ENCODE measurements at places on chromosomes 12 and 14.
A peak's percentile ranks its signal among the peaks of the same experiment; 100 is the strongest.

- DNase-seq = no peak
Observed at GRCh38 chr12:129552996-129553750, 350.7 kb downstream of the TMEM132D start.

DNA sequence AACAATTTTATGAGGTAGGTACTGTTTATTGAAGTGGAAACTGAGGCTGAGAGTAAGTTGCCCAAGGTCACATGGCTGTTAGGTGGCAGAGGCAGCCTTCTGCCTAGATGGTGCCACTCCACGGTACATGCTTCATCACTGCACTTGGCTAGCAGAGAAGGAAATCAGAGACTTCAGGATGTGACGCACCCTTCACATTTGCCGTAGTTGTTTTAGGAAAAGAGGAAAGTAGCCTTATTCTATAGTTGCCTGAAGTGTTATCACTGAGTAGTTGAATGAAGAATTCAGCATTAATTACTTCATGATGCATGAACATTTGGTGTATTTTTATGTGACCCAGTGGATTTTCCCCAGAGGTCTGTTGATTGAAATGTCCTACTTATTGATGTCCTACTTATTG, 55.7 kb downstream of the ERC1 start:
- no peak for DNase-seq

DNA sequence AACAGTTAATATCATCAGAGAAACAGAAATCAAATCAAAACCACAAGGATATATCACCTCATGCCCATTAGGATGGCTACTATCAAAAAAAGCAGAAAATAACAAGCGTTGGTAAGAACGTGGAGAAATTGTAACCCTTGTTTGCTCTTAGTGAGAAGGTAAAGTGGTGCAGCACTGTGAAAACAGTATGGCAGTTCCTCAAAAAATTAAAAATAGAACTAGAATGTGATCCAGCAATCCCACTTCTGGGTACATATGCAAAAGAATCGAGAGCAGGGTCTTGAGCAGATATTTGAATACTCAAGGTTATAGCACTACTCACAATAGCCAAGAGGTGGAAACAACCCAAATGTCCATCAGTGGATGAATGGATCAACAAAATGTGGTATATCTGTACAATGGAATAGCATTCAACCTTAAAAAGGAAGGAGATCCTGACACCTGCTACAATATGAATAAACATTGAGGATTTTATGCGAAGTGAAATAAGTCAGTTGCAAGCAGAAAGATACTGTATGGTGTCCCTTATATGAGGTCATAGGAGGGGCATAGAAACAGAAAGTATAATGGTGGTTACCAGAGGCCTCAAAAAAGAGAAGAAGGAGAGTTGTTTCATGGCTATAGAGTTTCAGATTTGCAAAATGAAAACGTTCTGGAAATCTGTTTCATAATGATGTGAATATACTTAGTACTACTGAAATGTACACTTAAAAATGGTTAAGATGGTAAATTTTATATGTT, 131.0 kb upstream of the EEA1 start:
- no peak for DNase-seq

DNA sequence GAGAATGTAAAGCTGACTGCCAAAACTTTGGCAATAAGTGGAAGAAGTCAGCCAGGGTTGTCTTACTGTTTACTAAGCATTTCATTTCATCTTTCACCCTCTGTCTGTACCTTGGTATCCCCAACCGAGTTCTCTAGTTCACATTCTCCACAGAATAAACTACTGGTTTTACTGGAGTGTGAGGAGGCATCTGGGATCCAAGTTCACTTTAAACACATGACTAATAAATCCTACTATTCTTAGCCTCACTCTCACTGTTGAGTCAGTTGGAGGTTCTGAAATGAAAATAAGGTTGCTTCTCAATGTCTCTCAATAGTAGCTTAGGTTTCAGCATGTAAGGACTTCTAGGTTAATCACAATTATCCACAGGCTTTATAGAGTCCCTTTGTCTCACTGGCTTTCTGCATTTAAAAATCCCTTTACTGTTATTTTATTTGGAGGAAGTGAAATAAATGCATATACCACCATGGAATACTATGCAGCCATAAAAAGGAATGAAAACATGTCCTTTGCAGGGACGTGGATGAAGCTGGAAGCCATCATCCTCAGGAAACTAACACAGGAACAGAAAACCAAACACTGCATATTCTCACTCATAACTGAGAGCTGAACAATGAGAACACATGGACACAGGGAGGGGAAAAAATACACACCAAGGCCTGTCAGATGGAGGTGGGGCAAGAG, 95.8 kb downstream of the EPS8 start:
- no peak for DNase-seq

DNA sequence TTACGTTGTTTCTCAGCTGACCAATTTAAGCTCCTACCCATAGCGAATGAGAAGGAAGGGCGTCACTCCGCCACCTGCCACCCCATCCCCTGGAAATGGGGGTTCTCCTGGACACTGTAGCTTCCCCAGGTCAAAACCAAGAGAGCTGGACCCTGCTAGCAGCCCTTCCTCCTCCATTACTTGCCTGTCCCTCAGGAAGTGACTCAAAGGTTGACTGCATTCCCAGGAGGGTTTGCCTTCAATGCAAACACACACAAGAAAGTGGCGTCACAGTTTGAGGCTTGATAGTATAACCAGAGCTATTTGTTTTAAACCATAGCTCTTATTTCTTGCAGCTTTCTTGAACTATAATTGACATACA, 79.1 kb downstream of the KCNK13 start:
- DNase-seq = no peak

DNA sequence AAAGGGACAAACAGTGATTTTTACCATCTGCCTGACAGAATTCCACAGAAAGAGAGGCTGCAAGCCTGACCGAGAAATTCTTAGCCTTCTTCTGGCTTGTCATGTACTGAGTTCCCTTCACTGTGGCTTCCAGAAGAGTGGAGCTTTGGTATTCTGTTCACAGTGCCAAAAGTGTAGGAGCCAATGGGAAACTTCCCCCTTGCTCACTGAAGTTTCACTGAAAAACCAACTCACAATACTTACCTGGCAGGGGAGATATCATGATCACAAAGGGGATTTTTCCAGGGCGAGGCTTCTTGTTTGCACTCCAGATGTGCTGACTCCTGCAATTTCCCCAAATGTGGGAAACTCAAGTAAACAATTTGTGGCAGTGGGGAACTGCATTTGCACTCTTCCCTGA, 31.7 kb upstream of the MMP19 start:
- DNase-seq = no peak

GRCh38 chr14:23580152-23580926, 1.7 kb upstream of the JPH4 start:
- no peak for DNase-seq

GRCh38 chr12:17588968-17589367, 501.0 kb downstream of the RERGL start:
- DNase-seq = no peak

GRCh38 chr12:16844875-16845274, 238.9 kb upstream of the LMO3 start:
- DNase-seq = no peak

DNA sequence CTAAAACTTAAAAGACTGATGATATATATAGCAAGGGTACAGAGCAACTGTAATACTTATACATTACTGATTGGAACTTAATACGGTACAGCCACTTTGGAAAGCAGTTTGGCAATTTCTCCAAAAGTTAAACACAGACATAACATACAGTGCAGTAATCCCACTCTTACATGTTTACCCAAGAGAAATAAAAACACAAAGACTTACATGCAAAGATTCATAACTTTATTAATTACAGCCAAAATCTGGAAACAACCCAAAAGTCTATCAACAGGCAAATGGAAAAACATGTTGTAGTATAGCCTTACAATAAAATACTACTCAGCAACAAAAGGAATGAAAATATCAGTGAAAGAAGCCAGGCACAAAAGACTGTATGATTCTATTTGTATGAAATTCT, 84.6 kb downstream of the GARIN6 start:
- DNase-seq = no peak

GRCh38 chr12:126114441-126114840, 1049.2 kb downstream of the AACS start:
- no peak for DNase-seq

DNA sequence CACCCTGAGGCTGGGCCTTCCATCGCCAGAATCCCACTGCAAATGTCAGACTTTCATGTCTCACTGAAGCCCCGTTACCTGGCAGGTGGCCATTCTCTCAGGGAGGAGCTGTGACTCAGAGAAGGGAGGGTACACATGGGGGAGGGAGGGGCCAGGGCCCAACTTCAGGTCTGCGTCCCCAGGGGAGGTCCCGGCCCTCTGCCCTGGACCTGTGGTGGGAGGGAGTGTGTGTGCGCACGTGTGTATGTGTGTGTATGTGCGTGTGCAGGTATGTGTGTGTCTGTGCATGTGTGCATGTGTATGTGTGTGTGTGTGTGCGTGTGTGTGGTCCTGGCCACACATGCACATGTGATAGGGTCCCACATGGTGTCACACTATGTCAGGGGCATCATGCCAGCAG, 50.9 kb downstream of the MVK start:
- DNase-seq = no peak

DNA sequence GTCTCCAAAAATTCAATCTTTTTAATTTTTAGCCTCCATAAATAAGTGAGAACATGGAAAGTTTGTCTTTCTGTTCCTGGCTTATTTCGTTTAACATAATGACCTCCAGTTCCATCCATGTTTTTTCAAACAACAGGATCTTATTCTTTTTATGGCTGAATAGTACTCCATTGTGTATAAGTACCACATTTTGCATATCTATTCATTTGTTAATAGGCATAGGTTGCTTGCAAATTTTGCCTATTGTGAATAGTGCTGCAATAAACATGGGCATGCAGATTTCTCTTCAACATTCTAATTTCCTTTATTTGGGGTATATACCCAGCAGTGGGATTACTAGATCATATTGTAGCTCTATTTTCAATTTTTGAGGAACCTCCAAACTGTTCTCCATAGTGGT, 16.1 kb upstream of the PAH start:
- no peak for DNase-seq

- DNase-seq = no peak
Observed at GRCh38 chr12:22971247-22971646, 346.3 kb downstream of the ETNK1 start.

GRCh38 chr12:47791351-47791746, 18.3 kb downstream of the SLC48A1 start:
- peak; percentile 42 for DNase-seq

GRCh38 chr14:68089146-68089731, 269.7 kb downstream of the RAD51B start:
- DNase-seq = no peak

GRCh38 chr14:21098076-21098891, at the start of gene ZNF219:
TSS of gene ZNF219 (minus strand) at chr14:21098655. CDS start at chr14:21093591, 5,064 bp downstream.
- peak; percentile 87 for DNase-seq

- DNase-seq = no peak
Observed at GRCh38 chr12:108668542-108668941, 34.8 kb upstream of the SELPLG start.

GRCh38 chr14:36254020-36254624, 66.3 kb downstream of the MBIP start:
- no peak for DNase-seq

DNA sequence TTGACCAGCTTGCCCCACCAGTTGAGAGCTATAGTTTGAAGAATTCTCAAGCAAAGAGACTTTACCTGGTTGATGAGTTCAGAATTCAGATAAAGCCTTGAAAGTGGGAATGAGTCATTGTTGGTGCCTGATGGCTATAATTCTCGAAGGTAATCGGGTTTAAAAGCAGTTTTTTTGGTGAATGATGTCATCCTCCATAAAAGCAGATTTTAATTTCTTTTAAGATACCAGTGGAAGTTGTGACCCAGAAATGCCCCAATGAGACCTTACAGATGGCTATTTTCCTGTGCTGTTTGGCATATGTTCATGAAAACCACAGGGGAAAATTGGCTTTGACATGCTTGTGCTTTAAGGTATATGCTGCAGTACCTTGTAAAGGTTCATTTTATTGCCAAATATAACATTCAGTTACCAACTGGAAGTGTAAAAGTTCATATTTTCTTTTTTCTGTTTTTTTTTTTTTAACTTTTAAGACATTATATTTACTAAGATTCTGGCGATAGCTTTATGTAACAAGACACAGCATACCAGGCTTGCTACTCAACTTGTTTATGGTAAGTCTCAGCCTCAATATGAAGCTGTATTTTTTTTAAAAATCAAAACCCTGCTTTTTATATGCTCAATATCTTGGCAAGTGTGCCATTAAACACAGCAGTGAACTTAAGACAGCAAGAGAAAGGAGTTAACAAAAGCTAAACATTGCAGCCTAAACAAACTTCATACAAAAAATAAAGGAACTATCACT, 119.3 kb downstream of the LMNTD1 start:
- DNase-seq = no peak

DNA sequence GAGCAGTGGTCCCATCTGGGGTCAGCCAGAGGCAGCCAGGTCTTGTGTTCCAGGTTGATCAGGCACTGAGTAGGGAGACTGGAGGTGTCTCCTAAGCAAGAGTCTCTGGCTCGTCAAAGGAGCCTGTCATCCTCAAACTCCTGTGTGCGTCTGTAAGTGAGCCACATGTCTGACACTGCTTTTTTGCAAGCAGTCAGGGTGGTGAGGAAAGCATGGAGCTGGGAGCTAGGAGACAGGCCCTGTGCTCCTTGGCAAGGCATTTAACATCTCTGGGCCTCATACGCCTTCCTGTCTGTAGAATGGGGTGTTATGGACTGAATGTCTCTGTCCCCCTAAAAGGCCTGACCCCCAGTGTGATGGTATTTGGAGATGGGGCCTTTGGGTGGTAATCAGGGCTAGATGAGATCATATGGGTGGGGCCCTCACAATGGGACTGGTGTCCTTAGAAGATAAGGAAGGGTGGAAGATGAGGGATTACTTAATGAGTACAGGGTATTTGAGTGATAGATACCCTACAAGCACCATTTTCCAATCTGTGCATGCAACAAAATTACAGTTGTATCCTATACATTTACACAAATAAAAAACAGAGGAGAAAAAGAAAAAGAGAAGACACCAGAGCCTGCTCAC, 53.0 kb downstream of the ARL6IP4 start:
- DNase-seq = no peak

GRCh38 chr12:72275526-72275925, 3.4 kb downstream of the TRHDE start:
- no peak for DNase-seq

DNA sequence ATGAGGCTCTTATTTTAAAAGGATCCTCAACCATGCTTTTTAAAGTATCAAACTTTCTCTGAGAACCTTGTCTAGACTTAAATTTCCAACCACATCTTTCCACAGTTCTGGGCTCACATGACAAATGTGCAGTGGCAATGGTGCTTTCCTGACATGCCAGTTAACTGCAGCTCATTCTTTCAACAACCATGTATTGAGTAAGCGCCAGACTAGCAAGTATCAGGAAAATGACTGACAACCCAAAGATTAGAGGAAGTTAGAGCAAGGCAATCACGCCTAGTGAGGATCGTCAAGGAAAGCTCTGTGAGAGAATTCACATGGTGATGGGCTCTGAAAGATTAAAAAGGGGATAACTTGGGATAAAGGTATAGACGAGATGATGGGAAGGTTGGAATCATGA, 35.8 kb downstream of the FLVCR2 start:
- no peak for DNase-seq

- no peak for DNase-seq
Observed at GRCh38 chr14:22761734-22762133, 4.8 kb upstream of the OXA1L start.

- DNase-seq = peak; percentile 76
Observed at GRCh38 chr12:123513805-123514204, 19.7 kb downstream of the RILPL1 start.

Measured in right cardiac atrium (tissue), 5 donors.